ENCODE measurements at places on chromosomes 7 and 10.

- no peak for DNase-seq
These were observed 748.4 kb upstream of the PHF14 start for GRCh38 chr7:10225275-10225674.

DNA sequence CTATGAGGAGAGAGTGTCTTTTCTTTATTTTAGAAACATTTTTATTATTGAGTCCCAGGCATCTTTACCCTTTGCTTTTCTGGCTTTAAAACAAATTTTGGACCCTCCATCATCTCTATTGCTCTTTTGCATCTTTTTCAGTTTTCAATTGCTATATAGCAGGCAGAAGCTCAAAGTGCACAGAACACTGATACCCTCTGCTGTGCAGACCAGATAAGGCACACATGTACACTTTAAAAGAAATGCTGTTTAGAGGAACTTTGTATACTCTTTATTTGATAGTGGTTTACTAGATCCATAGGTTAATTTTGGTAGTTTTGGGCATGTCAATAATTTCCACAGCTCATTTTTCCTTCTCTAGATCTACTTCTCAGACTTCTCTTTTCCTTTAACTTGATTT lies 324.2 kb downstream of the SH2D4B start:
- DNase-seq = no peak

GRCh38 chr10:32445036-32445435 lies 904 bp upstream of the CCDC7 start:
- DNase-seq = no peak

- DNase-seq = no peak
These were observed 39.2 kb downstream of the WBP1L start for GRCh38 chr10:102782673-102783551.

DNA sequence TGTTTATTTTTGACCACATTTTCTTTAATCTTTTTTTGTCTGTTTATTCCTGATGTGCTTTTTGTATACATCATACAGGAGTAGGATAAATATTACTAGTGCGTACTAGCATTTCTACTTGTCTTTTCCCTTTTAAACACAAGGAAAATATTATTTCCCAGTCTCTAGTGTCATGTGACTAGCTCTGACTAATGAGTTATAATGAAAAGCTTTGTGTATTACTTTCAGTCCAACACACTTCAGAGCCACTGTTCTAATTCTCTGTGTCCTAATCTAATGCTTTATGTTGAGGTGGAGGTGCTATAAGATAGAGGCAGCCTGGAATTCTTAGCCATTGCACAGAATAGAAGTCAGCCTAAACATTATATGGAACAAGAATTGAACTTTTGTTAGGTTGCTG lies 65.0 kb upstream of the RAB18 start:
- no peak for DNase-seq

- DNase-seq = no peak
These were observed 129.4 kb downstream of the RGS10 start for GRCh38 chr10:119413093-119413453.

DNA sequence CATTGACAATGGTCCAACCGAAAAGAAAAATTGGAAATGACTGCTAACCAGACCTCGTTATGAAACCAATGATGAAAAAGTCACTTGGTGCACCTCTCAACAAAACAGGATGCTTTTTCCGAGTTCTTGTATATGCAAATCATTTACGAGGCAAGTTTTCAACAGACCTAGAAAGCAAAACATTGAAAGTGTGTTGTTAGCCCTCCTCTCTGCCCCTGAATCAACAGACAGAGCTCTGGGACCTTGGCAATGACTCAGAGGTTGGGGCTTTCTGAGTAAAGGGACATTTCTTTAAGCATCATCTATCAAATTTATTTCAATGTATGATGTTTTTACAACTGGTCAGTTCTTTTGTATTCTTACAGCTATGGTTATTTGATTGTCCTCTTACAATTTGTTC lies 16.3 kb upstream of the DKK1 start:
- no peak for DNase-seq

GRCh38 chr7:3540456-3541220 lies 239.6 kb downstream of the SDK1 start:
- DNase-seq = no peak

GRCh38 chr7:43123457-43123856 lies 11.0 kb downstream of the HECW1 start:
- DNase-seq = no peak

- DNase-seq = peak; percentile 9
These were observed 2.7 kb upstream of the MUC17 start for GRCh38 chr7:101017064-101017777.

GRCh38 chr7:67523713-67524112 lies 527.1 kb downstream of the TYW1 start:
- DNase-seq = no peak

GRCh38 chr10:128062331-128062880 lies 63.8 kb downstream of the MKI67 start:
- DNase-seq = no peak

- DNase-seq = no peak
These were observed 7.4 kb upstream of the PTPRN2 start for GRCh38 chr7:158595068-158595467.
